ENCODE measurements at places on chromosomes 3 and 15.

GRCh38 chr3:146164506-146164905 is 3.5 kb upstream of the PLOD2 start:
- no peak for DNase-seq

DNA sequence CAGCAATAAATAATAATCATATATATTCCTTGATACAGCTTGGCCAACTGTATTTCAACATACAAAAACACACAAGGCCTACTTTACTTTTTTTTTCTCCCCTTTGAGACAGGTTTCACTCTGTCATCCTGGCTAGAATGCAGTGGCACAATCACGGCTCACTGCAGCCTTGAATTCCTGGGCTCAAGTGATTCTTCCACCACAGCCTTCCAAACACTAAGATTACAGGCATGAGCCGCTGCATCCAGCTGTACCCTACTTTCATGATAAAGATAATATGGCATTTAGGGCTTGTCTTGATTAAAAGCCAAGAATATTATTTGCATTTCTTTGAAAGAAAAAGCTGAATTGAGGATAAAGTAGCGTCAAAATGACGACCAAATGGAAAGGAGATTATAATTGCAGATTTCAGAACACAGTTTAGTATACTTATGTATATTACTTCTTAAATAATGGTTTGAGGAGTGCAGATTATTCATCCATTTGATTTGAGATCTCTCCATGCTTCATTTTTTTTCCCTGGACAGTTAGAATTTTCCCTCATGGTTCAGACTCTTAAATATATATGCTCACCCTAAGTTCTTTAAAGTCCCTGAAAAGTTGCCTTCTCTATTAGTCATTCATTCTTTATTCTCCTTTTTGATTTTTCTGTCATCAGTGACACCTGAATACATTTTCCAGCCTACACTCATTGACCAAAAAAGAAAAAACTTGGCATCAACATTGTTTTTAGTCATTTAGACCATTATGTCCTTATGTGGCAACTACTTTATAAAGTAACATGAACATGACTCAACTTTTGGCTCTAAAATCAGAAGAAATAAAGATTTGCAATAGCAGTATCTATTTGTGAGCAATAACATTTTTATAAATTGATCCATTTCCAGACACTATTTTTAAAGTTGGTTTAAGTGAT is 48.5 kb upstream of the MLF1 start:
- DNase-seq, result no peak

GRCh38 chr3:126129398-126129891 is 45.5 kb upstream of the SLC41A3 start:
- no peak for DNase-seq

DNA sequence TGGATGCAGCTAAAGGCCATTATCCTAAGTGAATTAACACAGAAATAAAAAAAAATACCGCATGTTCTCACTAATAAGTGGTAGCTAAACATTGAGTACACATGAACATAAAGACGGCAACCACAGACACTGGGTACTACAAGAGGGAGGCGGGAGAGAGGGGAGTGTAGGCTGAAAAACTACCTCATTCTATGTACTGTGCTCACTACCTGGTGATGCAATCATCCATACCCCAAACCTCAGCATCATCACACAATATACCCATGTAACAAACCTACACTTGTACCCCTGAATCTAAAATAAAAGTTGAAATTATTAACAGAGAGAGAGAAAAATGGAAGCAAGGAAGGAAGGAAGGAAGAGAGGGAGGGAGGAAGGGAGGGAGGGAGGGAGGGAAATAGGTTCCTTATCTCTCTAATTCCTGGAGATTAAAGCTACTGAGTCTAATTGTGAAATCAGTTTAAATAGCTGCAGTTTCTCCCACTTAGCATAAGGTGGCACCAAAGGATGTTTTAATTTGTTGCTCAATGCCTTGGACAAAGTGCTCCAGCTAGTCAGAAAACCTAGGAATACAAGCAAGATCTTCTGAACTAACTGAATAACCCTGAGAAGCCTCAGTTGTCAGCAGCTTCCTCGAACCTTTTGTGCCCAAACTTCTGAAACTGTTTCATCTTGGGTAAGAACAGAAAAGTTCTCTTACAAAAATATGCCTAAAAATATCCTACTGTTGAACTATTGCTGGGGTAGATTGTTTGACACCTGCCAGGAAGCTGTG is 79.4 kb upstream of the ATP11B start:
- no peak for DNase-seq

DNA sequence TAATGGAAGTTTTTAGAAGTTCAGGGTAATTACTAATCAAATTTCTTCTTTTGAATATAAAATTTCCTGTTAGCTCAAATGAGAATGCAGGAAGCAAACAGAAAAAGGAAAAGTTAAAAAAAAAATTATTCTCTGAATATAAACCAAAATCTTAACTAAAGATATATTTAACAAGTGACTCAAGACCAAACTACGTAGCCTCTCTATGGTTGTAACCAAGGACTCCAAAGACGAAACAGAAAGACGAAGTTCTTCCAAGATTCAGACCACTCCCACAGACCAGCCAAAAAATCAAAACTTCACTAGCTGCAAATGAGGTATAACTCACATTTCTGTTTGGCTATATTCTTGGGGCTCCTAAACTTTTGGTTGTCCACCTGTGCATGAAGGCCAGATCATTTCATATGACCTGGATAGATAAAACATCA is 846.5 kb upstream of the ALCAM start:
- DNase-seq, result no peak

- no peak for DNase-seq
Observed at GRCh38 chr3:119731560-119732343, 28.9 kb downstream of the CFAP91 start.

DNA sequence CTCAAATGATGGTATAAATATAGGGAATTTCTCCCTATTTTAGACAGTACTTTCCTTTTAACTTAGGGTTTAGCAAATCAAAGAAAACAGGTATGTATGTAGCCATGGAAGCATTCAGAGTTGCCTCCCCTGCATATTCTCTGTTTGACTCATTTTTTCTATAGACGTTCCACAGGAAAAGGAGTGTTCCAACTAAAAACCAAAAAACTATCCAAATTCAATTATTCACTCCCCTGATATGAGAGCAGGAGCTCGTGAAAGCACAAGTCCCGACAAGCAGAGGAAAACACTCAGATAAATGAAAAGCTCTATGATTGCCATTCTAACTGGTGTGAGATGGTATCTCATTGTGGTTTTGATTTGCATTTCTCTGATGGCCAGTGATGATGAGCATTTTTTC is 119.5 kb downstream of the FRMD5 start:
- no peak for DNase-seq

DNA sequence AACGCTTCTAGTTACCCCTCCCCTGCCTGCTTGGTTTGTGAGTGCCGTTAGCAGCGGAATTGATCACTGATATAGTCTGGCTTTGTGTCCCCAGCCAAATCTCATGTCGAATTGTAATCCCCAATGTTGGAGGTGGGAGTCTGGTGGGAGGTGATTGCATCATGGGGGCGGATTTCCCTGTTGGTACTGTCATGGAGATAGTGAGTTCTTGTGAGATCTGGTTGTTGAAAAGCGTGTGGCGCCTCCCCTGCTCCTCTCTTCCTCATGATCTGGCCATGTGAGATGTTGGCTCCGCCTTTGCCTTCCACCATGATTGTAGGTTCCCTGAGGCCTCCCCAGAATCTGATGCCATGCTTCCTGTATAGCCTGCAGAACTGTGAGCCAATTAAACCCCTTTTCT is 47.3 kb upstream of the PGPEP1L start:
- DNase-seq, result no peak

GRCh38 chr3:22115581-22115980 is 364.6 kb upstream of the ZNF385D start:
- DNase-seq, result no peak

- DNase-seq, result no peak
Observed at GRCh38 chr15:50744601-50745000, 20.9 kb downstream of the SPPL2A start.

DNA sequence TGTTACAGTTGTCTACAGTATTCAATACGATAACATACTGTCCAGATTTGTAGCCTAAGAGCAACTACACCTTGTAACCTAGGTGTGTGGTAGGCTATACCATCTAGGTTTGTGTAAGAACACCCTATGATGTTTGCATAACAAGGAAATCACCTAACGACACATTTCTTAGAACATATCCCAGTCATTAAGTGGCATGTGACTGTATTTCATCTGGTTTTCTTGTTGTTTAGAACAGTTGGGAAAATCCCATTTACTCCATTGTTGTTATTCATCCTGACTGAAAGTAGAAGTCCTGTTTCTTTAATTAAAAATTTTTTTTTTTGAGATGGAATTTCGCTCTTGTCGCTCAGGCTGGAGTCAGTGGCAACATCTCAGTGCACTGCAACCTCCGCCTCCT is 31.3 kb downstream of the LRRC28 start:
- no peak for DNase-seq

DNA sequence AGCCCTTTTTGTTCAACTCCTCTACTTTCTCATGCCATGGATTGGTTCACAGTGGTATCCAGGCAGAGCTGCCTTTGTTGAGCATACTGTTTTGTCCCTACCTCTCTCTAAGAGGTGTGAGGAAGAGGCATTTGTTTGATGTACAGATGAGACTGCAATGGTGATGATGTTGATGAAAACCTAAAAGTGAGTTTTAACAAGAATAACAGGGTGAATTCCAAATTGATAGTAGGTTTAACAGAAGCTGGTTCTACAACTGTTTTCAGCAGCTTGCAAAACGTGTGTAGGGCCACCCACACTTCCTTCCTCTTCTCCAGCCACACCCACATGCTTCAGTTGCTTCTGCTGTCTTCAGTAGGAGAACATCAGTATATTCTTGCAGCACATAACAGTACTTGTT is 10.2 kb downstream of the SNRK start:
- no peak for DNase-seq

DNA sequence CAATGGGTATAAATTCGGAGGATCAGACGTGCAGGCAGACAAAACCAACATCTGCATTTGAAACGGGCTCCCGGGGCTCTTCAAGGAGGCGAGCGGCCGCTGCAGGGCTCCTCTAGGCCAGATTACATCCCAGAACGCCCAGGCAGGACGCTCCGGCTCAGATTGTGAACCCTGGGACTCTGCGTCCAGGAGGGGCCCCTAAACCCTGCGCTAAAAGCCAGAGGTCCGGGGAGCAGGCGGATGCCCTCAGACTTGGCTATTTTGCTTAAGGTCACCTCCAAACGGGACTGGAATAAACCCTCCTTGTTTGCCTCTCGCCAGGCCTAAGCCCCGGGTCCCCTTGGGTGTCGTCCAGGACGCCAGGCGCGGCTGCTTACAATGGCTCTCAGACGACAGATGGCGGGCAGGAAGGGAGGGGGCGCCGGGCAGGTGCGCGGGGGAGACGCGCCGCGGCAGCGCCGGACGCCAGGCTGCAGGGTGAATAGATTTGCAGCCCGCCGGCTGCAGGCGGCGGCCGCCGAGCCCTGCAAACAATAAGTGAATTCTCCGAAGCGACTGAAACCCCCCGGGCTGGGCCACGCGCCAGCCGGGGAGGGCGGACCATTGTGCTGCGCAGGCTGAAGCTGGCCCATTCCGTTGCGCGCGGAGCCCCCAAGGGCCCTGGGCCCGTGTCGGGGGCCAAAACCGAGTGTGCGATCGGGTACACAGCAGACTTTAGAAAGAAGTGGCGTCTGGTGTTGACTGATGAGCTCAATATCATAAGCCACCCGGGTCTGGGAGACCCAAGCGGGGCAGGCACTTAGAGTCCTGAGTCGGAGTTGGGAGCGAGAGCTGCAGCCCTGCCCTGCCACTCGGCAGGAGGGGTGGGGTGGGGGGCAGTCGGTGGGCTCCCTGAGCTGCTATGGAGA is 32.3 kb upstream of the AMOTL2 start:
- no peak for DNase-seq

- DNase-seq, result no peak
Observed at GRCh38 chr3:149501524-149501923, 27.0 kb downstream of the TM4SF4 start.

GRCh38 chr15:82056958-82057823 is 11.4 kb upstream of the MEX3B start:
- DNase-seq, result no peak

GRCh38 chr3:13461169-13462124 is 18.7 kb upstream of the HDAC11 start:
- peak; percentile 30 for DNase-seq

DNA sequence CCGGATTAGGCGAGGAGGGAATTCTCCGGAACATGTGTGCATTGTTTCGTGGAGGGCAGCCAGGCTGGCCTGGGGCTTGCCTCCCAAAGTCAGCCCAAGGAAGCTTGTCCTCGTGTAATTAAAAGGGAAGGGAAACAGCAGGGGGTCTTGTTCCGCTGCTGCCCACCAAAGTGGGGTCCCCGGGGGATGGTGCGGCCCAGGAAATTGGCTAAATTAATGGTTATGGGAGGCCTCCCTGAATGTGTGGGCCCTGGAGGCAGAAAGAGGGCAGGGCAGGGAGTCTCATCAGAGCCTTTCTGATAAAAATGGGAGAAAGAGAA is 118.1 kb downstream of the OPA1 start:
- DNase-seq, result no peak

GRCh38 chr15:82952158-82953081 is at the start of gene HOMER2:
Gene HOMER2, minus strand, starts transcription at chr15:82952720. Its CDS starts 185 bp downstream, at chr15:82952535.
- DNase-seq, result no peak

DNA sequence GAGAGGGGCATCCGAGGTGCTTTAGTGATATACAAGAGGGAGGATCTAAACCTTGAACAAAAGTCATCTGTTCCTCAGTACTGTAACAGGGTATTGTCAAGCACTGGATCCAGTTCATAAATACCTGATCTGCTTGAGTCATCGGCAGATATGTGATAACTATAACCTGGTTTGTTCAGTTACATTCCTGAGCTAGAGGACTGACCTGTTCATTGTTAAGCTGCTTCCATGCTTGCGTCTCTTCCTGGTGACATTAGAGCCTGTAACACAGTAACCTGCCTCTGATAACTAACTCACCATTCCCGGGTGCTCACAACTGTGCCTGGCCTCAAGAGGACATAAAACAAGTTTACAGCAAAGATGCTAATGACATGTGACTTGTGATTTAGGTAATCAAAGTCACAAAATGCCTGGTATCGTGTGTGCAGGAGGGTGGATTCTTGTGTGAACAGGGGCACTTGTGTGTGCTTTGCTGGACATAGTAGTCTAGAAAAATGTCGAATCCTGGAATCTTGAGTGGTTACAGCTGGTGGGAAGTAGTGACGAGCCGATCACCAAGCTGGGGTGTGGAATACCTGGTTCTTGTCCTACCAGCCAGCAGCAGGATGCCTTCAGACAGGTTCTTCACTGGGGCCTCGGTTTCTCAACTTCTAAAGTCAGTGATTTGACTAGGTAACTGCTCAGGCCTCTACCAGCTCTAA is 30.9 kb upstream of the POLR2M start:
- no peak for DNase-seq

DNA sequence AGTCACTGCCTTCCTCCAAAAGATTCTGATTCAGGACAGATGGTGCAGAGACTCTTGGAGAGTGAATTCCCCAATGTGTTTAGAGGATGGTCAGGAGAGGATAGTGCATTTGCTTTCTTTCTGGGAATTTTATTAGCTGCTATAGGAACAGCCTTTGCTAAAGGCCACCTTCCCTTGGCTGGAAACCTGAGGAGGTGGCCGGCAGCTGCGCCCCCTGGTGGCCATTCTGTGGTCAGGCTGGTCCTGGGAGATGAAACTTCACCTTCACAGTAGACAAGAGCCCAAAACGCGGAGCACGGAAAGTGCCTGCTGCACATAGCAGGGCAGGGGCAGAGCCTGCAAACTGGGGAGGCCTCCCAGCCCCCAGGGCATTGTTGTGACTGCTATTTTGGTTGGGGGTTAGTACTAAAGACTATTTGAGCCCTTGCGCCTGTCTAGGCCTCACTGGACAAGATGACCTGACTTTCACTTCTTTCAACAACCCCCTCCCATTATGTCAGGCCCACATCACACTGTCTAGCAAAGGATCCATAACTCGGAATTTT is 34.3 kb downstream of the SEC22C start:
- DNase-seq, result peak; percentile 54

Data from activated CD4-positive, CD25-positive, alpha-beta regulatory T cell (primary cell).